ENCODE measurements at places on chromosomes 7 and 10.
A peak's percentile ranks its signal among the peaks of the same experiment; 100 is the strongest.

DNA sequence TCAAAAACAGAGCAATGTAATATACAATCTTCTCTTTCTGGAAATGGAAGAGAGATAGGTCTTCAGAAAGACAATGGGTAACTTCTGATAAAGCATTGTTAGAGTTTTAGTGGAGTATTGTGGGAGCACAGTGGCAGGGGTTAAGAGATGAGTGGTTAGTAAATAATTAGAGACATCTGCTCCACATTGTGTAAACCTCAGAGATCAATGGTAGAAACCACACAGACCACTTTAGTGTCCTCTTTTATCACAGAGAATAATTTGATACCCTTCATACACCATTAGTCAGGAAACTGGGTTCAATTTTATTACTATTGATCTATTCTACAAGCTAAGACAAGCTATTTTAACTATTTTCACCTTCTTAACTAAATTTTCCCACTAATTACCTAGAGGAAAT lies 35.9 kb upstream of the MAGI2 start:
- no peak for DNase-seq

- DNase-seq = no peak
Observed at GRCh38 chr7:96400518-96400917, 78.6 kb upstream of the SLC25A13 start.

DNA sequence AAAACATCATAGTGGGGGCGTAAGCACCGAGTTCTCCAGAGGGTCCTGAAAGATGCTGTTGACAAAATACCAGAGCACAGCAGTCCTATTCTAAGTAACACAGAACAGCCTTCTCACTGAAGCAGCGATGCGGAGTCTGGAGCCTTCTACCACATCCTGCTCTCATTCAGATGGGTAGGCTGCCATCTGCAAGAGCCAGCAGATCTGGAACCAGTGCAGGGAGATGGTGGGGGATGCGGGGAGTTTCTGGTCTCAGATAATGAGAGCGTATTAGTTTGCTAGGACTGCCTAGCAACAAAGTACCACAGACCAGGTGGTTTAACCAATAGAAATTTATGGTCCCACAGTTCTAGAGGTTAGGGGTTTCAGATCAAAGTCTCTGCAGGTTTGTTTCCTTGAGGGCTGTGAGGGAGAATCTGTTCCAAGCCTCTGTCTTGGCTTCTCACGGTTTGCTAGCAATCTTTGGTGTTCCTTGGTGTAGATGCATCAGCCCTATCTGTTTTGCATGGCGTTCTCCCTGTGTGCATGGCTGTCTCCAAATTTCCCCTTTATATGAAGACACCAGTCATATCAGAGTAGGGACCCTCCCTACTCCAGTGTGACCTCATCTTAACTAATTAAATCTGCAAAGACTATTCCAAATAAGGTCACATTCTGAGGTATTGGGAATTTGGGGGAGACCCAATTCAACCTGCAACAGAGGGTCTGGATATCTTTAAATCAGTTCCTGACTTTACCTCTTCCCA lies 52.0 kb upstream of the STEAP1B start:
- no peak for DNase-seq

DNA sequence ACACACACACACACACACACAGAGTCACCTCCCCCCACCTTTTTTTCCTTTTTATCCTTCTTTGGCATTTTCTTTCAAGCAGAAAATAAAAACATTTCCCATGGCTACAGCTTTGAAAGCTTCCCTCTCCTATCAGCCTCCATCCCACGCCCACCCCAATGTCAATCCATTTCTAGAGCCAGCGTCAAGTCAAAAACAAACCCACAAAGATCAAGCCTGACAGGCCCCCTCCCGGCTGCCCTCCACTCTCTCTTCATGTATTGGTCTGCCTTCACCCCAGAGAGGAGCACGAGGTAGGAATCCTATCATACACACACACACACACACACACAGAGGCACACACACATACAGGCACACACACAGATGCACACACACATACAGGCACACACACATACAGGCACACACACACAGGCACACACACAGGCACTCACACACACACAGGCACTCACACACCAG lies 8.0 kb upstream of the TNRC18 start:
- no peak for DNase-seq

GRCh38 chr7:115851291-115851690 lies 179.3 kb downstream of the TFEC start:
- peak; percentile 57 for DNase-seq

DNA sequence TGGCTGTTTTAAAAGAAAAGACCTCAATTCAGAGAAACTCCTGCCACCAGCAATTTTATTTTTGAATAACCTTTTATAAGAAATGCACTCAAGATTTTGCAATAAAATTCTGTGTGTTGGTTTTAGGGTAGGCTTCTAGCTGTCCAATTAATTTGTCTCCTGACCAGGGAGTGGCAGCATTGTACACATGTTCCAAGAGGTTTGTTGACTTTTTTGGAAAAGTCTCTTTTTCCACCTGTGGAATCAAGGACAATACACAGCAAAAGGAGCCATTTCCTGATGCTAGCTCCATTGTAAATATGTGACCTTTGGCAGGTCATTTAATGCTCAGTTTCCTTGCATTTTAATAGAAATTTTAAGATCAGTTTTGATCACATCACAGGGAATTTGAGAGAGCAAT lies 1.8 kb downstream of the GIMAP5 start:
- no peak for DNase-seq

DNA sequence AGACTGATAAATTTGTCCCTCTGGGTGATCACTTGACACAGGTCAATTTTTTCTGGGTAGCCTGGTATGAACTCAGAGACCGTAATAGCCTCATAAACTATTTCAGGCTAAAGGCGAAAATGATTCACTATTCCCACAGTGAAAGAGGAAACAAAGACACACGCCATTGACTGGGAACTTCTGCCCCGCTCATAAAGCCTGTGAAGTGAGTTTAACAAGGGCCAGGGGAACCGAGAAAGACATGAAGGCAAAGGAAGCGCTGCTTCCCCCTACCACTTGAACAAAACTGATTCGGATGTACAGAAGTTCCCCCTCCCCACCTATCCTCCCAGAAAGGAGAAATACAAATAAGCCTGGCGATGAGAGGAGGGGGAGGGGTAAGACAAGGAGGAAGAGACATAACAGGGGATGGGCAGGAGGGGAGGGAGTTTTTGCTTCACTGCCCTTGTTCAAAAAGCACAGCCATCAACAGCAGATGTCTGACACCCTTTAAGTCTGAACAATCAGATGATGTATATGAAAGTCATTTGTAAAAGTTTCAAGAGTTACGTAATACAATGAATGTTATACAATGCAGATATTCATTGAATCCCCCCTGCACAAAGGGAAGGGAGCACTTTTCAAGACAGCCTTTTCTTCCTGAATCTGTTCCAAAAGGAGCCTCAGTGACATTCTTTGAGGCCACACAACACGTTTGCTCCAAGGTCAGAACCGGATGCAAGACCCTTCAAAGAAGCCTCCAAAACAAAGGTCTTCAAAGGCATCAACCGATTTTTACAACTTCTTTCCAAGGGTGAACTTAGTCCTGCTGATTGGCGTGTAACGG lies 734 bp downstream of the ABCB4 start:
- no peak for DNase-seq

- DNase-seq = no peak
Observed at GRCh38 chr7:115883629-115884028, 146.9 kb downstream of the TFEC start.

DNA sequence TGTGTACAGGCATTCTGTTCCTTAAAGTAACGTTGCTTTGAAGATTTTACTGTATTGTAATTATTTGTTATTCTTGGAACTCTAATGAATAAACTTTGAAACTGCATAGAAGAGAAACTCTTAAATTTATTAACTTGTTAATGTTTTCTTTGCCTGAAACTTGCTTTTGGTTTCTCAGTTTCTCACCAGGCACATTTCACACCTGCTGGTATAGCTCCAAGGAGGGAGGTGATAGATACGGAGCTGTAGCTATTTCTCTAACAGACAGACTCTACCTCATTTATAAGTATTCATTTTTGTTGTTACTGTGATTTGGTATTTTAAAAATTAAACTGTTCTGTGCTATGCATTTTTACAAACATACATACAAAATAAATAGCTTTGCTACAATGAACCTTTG lies 32.7 kb downstream of the R3HCC1L start:
- DNase-seq = no peak

All from NCI-H446 treated with DMSO at 0.1 percent for 48 hours (cell line).